ENCODE measurements at places on chromosomes 3 and 15. TPM values are rescaled to one million over a fixed set of nuclear protein-coding genes. Genes with fewer than 3 reads are reported as not detected.

The GOLGA6A gene
- polyA plus RNA-seq: 0.13 TPM

The EMC7 gene
- 53.6 TPM for polyA plus RNA-seq

The OR5K2 gene
- polyA plus RNA-seq: not detected

The MEX3B gene
- polyA plus RNA-seq: 19.6 TPM
